Kidney glomerular epithelial cell (primary cell): ENCODE measurements at places on chromosomes 12 and 14.
A peak's percentile ranks its signal among the peaks of the same experiment; 100 is the strongest.

- DNase-seq, result peak; percentile 14
Measured at GRCh38 chr14:80784820-80785219, 156.7 kb downstream of the CEP128 start.

- no peak for DNase-seq
Measured at GRCh38 chr14:81166121-81166520, 54.6 kb downstream of the GTF2A1 start.

DNA sequence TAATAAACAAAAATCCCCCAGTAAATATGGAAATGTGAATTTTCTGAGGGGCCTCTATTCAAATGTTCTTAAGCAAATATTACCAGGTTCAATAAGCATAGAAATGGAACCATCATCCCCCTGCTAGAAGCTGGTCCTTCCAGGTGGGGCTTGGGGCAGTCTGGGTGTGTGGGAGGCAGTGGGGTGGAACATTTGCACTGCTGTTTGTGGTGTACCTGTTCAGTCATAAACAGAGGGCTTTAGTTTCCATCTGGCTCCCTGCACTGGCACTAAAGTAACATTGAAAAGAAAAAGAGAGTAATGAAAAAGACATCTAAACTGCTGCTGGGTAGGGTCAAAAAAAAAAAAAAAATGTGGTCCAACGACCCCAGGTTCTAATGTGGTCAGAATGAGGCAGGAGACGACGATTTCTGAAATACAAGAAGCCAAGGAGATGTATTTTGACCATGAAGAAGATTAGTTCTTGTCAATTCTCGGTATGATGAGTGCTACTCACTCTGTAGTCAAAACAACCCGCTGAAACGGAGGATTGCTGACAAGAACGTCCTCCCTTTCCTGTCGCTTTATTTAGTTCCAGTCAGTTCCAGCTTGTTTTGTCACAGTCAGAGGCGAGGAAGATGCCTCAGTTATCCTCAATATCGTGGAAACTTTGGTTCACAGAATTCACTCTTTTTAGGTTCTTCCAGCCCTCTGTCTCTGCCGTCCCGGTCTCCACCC, 44.2 kb upstream of the MANSC4 start:
- no peak for DNase-seq

GRCh38 chr14:58547649-58548048, 90.1 kb upstream of the DACT1 start:
- no peak for DNase-seq

GRCh38 chr12:65472079-65472478, 193.6 kb downstream of the MSRB3 start:
- no peak for DNase-seq

GRCh38 chr14:91177073-91178034, 63.5 kb downstream of the DGLUCY start:
- peak; percentile 63 for DNase-seq

DNA sequence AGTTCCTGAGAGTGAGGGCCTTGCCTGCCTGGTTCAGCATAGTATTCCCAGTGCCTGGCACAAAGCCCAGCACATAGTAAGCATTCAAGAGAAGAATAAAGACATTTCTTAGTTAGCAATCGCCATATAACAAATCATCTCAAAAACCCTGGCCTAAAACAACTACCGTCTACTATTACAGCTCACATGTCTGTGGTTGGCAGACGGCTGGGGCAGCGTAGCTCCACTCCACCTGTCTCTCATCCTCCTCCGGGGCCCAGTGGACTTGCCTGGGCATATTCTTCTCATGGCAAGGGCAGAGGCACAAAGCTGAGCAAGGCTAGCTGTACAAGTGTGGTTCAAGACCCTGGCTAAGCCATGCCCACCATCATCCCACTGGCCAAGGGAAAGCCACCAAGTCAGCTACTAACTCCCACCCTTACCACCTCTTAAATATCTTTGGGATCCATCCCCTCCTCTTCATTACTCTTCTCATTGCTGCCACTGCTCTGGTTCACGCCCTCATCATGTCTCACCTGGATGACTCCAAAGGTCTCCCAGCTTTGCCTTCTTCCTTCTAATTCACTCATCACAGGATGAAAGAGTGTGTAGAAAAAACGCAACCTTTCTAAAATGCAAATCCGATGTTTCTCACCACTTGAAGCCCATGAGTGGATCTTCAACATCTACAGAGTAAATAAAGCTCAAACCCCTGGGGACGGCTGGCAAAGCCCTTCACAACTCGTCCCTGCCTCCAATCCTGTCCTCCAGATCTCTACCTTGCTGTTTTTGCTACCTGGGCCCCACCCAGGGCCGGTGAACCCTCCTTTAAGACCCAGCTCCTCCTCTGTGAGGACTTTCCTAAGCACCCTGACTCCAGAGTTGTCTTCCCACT, 10.4 kb downstream of the TMEM229B start:
- no peak for DNase-seq

GRCh38 chr12:60602601-60603000, 1006.8 kb downstream of the SLC16A7 start:
- no peak for DNase-seq

DNA sequence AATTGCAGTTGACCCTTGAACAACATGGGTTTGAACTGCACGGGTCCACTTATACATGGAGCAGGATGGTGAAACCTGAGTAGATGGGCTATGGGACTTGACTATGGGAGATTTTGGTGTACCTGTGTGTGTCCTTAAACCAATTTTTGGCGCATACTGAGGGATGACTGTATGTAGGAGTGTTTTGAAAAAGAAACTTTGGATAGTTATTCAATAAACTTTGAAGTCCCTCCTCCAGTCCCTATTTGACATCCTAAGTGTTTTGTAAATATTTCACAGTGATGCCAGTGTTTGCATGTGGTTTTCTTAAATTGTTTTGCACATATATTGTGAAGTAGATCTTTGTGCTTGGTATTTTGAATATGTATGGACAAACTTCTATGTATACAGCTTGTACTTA, 12.4 kb downstream of the KTN1 start:
- DNase-seq, result no peak

- DNase-seq, result no peak
Measured at GRCh38 chr14:102821252-102821651, 44.0 kb downstream of the TRAF3 start.

- peak; percentile 52 for DNase-seq
Measured at GRCh38 chr12:44972746-44973421, 78.0 kb downstream of the DBX2 start.

GRCh38 chr12:43078976-43079375, 473.0 kb downstream of the ADAMTS20 start:
- no peak for DNase-seq

GRCh38 chr12:92614502-92614901, 88.3 kb upstream of the PLEKHG7 start:
- no peak for DNase-seq

- DNase-seq, result no peak
Measured at GRCh38 chr12:13428538-13429265, 232.2 kb downstream of the EMP1 start.

- no peak for DNase-seq
Measured at GRCh38 chr14:101132051-101132571, 228.6 kb upstream of the RTL1 start.

DNA sequence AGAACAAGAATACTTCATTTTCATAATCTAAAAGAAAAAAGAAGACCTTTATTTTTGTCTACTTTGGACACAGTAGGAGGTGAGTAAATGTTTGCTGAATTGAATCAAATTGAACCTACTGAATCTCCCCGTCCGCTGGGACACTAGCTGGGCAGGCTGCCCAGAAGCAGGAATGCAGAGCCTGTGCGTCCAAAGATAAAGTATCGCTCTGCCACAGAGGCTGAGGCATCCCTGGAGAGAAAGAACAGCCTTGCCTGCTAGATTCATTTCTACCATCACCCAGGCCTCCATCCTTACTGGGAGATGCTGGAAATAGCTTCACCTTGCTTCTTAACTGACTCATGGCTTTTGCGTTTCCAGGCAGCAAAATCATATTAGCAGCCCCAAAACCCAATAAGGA, 64.1 kb upstream of the TSPAN11 start:
- DNase-seq, result peak; percentile 31

GRCh38 chr14:93725002-93725582, 63.2 kb downstream of the PRIMA1 start:
- DNase-seq, result no peak

DNA sequence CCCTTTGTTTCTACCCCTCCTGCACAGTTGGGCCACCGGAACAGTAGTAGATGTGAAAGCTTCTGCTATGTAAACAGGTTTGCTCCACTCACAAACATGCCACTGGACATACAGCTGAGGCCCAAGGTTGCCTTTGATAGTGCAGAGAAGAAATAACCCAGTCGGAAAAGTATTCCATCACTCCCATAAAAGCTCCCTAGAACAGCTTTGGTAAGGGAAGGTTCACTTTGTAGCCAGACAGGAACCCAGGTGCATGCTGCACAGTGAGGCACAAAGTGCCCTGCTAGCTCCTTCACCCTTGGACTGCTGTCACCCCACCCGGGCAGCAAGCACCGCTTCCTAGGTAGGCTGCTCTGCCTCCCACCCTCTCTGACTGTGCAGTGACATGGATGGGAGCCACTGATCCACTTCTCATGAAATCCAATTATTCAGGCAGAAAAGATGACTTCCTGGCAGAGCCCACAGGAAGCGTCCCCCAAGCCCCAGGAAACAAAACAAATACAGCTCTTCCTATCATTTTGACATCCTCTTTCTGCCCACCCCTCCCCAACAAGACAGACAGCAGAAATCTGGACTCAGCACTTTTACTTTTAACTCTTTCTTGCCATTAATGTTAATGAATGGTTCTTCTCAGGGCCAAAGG, 100.2 kb downstream of the SRGAP1 start:
- DNase-seq, result no peak

- no peak for DNase-seq
Measured at GRCh38 chr12:95731519-95731958, 59.0 kb downstream of the NTN4 start.

DNA sequence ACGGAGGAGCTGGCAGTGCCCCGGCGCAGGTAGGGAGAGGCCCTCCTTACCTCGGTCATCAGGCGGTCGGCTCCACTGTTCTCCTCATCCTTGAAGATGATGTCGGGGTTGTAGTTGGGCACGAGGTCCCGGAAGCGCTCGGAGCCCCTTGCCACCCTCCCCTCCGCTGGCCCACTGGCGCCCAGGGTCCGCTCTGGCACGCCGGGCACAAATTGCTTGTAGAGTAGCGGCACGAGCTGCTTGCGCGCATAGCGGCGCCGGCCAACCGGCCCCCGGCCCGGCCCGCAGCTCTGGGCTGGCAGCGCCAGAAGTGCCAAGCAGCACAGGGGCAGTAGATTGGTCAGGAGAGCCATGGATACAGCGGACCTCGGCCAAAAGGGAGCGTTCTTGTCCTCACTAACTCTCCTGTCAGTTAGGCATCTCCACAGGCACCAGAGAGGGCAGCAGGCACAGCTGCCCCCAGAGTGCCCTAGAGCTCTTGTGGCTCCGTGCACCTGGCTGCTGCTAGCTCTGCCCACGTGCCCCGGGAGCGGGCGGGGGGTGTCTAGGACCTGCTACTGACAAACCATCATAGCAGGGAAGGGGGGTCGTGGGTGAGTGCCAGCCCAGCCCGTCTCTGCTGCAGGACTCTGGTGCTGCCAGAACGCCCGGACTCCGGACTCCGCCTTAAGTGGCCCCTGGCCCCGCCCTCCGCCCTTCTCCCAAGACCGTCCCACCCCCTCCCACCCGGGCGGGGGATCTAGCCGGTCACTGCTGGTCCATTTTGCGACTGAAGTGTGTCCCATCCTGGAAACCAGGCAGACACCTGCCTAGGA, at the start of gene DHH:
Gene DHH (minus strand): TSS at position 642 of the 815 bp plus-strand sequence. CDS start 289 bp downstream, at position 353.
- no peak for DNase-seq

- peak; percentile 98 for DNase-seq
Measured at GRCh38 chr14:59188461-59189090, at the start of gene DAAM1. TSS of gene DAAM1 (plus strand) at chr14:59188667. CDS start at chr14:59263478, 74,811 bp downstream.

- DNase-seq, result no peak
Measured at GRCh38 chr12:54025499-54026405, 2.5 kb upstream of the HOXC6 start.

DNA sequence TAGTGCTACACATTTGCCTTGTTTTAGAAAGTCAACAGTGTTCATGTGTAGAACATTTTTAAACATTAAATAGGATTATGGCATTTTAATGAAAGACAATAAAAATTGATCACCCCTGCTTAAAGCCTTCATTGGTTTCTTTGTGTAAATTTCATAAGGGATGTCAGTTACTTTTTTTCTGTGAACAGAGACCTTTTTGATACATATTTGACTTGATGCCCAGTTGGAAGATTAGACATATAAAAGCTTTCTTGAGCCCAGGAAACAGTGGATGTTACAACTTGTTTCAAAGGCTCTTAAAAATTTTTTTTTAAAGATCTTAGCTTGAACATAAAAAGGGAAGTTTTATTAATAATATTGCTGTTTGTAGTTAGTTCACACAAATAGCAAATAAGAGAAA, 168.7 kb upstream of the PDZRN4 start:
- DNase-seq, result no peak

DNA sequence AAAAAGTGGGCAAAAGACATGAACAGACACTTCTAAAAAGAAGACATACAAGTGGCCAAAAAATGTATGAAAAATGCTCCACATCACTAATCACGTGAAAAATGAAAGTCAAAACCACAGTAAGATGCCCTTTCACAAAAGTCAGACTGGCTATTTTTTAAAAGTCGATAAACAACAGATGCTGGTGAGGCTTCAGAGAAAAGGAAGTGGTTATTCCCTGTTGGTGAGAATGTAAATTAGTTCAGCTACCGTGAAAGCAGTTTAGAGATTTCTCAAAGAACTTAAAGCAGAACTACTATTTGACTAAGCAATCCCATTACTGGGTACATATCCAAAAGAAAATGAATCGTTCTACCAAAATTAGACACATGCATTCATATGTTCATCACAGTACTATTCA, 237.0 kb downstream of the KIF21A start:
- DNase-seq, result no peak

GRCh38 chr14:89401761-89402160, 15.3 kb downstream of the FOXN3 start:
- no peak for DNase-seq

GRCh38 chr12:3994500-3994899, 121.3 kb upstream of the PARP11 start:
- DNase-seq, result no peak

DNA sequence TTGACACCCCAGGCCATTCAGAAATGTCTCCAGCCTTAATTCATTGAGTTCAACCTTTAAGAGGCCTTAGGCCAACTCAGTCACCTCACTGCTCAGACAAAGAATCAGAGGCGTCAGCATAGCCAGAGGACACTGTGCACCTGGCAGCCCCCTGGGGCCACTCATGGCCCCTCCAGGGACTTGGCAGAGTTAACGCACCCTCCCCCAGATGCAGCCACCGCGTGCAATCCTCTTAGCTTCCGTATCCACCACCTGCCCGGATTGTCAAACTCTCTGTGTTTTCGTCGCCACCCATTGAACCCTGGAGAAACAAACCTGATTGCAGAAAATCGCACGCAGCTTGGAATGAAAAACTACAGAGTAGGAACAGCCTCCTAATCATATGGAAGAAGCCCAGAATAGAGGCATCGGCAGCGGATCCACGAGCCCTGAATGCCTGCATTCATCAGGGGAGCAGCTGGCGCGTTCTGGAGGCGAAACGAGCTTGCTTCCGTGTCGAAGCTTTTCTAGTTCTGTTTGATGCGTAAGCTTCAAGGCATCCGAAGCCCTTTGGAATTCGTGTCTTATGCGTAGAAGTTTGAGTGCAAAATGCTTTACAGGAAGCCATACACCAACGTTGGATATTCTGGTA, 22.4 kb downstream of the BRI3BP start:
- no peak for DNase-seq
